ENCODE measurements at places on chromosomes 7 and 10. TPM values are rescaled to one million over a fixed set of nuclear protein-coding genes. Genes with fewer than 3 reads are reported as not detected.

PRSS2 gene
- total RNA-seq = 1.7 TPM

DNA sequence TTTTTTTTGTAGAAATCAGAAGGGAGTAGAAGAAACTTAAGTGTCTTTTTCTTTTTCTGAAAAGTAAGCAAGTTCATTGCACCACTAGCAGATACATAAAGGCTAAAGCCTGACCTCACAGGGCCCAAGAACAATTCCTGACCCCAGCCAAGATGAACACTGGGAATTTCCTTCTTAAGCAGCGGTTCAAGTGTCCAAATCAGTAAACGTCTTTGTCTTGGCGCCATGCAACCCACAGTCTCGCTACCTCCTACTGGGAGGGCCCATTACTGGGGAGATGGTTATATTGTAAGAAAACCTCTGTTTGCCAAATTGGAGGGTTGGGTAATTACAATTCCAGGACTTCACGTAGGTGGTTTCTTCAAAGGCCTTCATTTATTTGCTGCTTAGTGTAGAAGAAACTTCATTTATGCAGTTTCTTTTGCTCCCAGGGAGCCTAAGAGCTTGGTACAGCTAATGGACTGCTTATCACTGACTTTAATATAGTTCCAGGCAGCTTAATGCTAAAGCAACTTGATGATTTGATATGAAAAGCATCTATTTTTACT, 58.3 kb upstream of the ADRB1 start:
- no peak overlapping the region for H3K27ac ChIP-seq
- no peaks in the 10 kb centered on the region for H3K36me3 ChIP-seq
- no peaks in the 10 kb centered on the region for H3K4me1 ChIP-seq
- no peak overlapping the region for H3K4me3 ChIP-seq
- no peaks in the 10 kb centered on the region for H3K27me3 ChIP-seq
- DNase-seq = no peak

DNA sequence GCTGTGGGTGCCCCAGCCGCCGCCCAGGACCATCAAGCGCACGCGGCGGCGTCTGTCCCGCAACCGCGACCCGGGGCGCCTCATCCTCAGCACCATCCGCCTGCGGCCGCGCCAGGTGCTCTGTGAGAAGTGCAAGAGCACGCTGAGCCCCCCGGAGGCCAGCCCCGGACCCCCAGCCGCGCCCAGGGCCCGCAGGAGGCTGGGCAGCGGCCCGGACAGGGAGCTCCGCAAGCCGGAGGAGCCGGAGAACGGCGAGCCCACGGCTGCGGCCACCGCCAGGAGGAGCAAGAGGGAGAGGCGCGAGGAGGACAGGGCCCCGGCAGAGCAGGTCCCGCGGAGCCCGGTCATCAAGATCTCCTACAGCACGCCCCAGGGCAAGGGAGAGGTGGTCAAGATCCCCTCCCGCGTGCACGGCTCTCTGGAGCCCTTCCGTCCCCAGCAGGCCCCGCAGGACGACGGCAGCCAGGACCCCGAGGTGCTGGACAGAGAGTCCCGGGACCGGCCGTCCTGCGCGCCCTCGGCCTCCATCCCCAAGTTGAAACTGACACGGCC, 8.0 kb downstream of the PWWP2B start:
- DNase-seq = no peak
- H3K36me3 ChIP-seq = no peaks in the 10 kb centered on the region
- no peak overlapping the region for H3K27ac ChIP-seq
- no peak overlapping the region for H3K4me3 ChIP-seq

IDI1 gene
- 53.2 TPM for total RNA-seq

- H3K27me3 ChIP-seq = no peaks in the 10 kb centered on the region
- peaks cover 10% of the 10 kb centered on the region for H3K36me3 ChIP-seq
Observed at GRCh38 chr10:103595933-103596726, 102.6 kb downstream of the NEURL1 start.

DNA sequence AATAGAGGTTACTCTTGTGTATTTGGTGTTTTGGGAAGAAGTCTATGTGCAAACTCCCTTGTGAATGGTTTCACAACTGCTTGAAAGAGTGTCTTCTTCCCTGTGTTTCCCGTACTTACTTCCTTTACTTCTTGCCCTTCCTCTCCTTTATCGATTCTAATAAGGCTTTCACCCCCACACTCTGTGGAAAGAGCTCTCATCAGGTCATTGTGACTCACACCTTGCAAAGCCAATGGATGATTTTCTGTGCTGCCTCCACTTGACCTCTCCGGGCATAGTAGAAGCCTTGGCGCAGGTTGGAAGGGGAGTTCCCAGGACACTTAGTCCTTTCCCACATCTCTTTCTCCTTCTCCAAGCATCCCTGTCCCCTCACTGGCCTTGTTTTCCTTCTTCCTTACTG, 6.2 kb upstream of the TSPAN15 start:
- H3K27me3 ChIP-seq = no peaks in the 10 kb centered on the region
- DNase-seq = no peak
- H3K27ac ChIP-seq = no peak overlapping the region
- H3K4me1 ChIP-seq = peaks cover 18% of the 10 kb centered on the region

DNA sequence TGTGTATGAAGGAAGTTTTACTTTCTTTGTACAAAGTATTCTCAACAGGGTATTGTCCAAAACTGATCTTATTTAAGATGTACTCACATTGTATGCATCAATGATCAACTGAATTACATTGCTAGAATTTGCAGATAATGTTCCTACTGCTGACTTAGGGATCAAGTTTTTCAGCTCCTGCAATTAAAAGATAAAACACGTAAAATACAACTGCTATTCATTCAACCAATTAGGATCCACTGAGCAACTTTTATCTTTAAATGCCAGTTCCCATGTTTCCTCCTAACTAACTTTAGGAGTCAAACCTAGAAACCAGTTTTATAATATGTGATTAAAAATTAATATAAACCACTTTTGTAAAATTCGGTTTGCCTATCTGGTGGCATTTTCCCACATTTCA, 35.9 kb downstream of the ITGB1 start:
- H3K27me3 ChIP-seq = no peaks in the 10 kb centered on the region
- no peaks in the 10 kb centered on the region for H3K4me1 ChIP-seq
- H3K36me3 ChIP-seq = peaks cover 97% of the 10 kb centered on the region

GRCh38 chr7:11082552-11083213, 109.0 kb downstream of the PHF14 start:
- H3K4me3 ChIP-seq = no peak overlapping the region
- no peaks in the 10 kb centered on the region for H3K36me3 ChIP-seq
- no peak overlapping the region for H3K27ac ChIP-seq
- DNase-seq = no peak
- no peaks in the 10 kb centered on the region for H3K4me1 ChIP-seq
- no peaks in the 10 kb centered on the region for H3K27me3 ChIP-seq

- H3K4me1 ChIP-seq = no peaks in the 10 kb centered on the region
- H3K4me3 ChIP-seq = no peak overlapping the region
- DNase-seq = no peak
- H3K27me3 ChIP-seq = no peaks in the 10 kb centered on the region
- H3K27ac ChIP-seq = no peak overlapping the region
Observed at GRCh38 chr7:135763261-135763660, 14.6 kb upstream of the FAM180A start.

DPP6 gene
- 0.57 TPM for total RNA-seq

DPCD gene
- total RNA-seq = 8.5 TPM

DNA sequence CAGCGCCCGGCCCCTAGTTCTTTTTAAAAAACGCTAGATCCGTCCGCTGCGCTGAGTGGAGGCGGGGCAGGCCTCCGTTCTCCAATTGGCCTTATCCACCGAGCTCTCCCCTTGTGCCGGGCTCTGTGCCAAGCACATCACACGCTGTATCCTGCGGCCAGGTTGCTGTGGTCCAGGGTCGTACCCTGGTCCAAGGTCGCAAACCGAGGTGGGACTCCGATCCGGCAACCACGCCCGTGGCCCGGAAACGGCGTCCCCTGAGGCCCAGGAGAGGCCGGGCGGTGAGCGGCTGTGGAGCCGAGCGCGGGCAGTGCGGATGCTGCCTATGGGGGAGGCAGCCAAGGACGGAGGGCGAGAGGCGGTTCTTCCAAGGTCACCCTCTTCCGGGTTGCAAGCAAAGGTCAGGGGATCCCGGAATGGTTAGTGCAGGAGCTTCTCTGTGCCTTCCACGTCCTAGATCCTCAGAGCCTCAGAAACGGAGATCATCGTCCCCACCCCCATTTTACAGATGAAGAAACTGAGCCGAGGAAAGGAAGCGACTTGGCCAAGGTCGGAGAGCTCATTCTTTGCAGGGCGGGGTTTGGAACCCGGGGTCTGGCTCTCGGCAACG, 72.4 kb upstream of the LRRC4 start:
- peaks cover 11% of the 10 kb centered on the region for H3K27me3 ChIP-seq
- H3K36me3 ChIP-seq = no peaks in the 10 kb centered on the region
- DNase-seq = peak; percentile 54
- no peaks in the 10 kb centered on the region for H3K4me1 ChIP-seq
- no peak overlapping the region for H3K27ac ChIP-seq
- peak overlapping the region; percentile 53 for H3K4me3 ChIP-seq

GRCh38 chr7:45596665-45597095, 22.5 kb downstream of the ADCY1 start:
- DNase-seq = no peak
- H3K36me3 ChIP-seq = no peaks in the 10 kb centered on the region
- no peak overlapping the region for H3K4me3 ChIP-seq

MRC1 gene
- 16.4 TPM for total RNA-seq

GRCh38 chr10:118092209-118092608, 45.5 kb upstream of the RAB11FIP2 start:
- H3K4me3 ChIP-seq = no peak overlapping the region
- no peaks in the 10 kb centered on the region for H3K36me3 ChIP-seq

CALHM1 gene
- not detected for total RNA-seq

TCAF2 gene
- total RNA-seq = 2.4 TPM

COL28A1 gene
- 2.6 TPM for total RNA-seq

DNA sequence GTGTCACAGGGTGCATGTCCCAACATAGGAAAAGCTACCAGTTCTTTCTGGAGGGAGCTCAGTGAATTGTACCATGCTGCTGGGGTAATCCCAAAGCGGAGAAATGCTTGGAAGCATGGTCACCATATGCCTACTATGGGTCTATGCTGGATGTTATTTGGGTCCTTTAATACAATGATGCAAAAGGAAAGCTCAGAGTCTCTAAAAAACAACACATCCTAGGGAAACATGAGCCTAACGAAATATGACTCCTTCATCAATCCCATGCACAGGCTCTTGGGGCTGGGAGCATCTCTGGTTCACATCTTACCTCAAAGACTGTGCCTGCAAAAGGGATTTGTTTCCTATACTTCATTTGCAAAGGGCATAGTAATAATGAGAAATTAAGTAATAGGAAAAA, 65.2 kb downstream of the CUBN start:
- H3K36me3 ChIP-seq = no peaks in the 10 kb centered on the region
- DNase-seq = no peak
- H3K4me1 ChIP-seq = no peaks in the 10 kb centered on the region
- H3K27ac ChIP-seq = no peak overlapping the region
- H3K27me3 ChIP-seq = no peaks in the 10 kb centered on the region
- no peak overlapping the region for H3K4me3 ChIP-seq

FANK1 gene
- total RNA-seq = not detected

- no peak overlapping the region for H3K27ac ChIP-seq
- no peaks in the 10 kb centered on the region for H3K36me3 ChIP-seq
- H3K27me3 ChIP-seq = no peaks in the 10 kb centered on the region
- no peak overlapping the region for H3K4me3 ChIP-seq
- no peaks in the 10 kb centered on the region for H3K4me1 ChIP-seq
- DNase-seq = no peak
Observed at GRCh38 chr10:1980459-1980858, 243.1 kb upstream of the ADARB2 start.

- no peaks in the 10 kb centered on the region for H3K36me3 ChIP-seq
- H3K4me1 ChIP-seq = peaks cover 59% of the 10 kb centered on the region
- H3K27me3 ChIP-seq = no peaks in the 10 kb centered on the region
- no peak overlapping the region for H3K27ac ChIP-seq
- no peak overlapping the region for H3K4me3 ChIP-seq
- DNase-seq = no peak
Observed at GRCh38 chr10:96577069-96577468, 9.7 kb downstream of the TM9SF3 start.

DNA sequence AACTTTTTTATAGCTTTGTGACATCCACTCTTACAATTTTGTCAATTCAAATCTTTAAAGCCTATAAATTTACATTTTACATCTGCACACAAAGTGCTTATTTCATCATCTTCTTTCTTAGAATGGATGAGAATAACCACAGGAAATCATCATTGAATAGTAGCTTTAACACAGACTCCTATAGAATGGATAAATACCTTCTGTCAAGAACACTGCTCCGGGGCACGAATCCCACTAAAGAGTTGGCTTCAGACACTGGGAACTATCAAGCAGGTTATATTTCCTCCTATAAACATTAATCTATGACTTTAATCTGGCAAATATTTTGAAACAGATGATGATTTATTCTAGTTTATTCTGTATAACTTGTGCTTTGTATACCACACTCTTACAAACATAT, 269.7 kb upstream of the TPK1 start:
- DNase-seq = no peak
- H3K36me3 ChIP-seq = no peaks in the 10 kb centered on the region
- no peaks in the 10 kb centered on the region for H3K4me1 ChIP-seq
- H3K27me3 ChIP-seq = no peaks in the 10 kb centered on the region

PTN gene
- total RNA-seq = 0.13 TPM

TMEM139 gene
- not detected for total RNA-seq

PDK4 gene
- 386 TPM for total RNA-seq

ST8SIA6 gene
- total RNA-seq = 1.2 TPM

CTBP2 gene
- total RNA-seq = 33.0 TPM

GRCh38 chr7:7496311-7496710, 39.4 kb downstream of the COL28A1 start:
- no peaks in the 10 kb centered on the region for H3K36me3 ChIP-seq
- no peak for DNase-seq
- H3K27ac ChIP-seq = no peak overlapping the region
- H3K4me3 ChIP-seq = no peak overlapping the region

All from psoas muscle (tissue), 8 donors.